ENCODE measurements at places on chromosomes 13 and 19.
A peak's percentile ranks its signal among the peaks of the same experiment; 100 is the strongest.

DNA sequence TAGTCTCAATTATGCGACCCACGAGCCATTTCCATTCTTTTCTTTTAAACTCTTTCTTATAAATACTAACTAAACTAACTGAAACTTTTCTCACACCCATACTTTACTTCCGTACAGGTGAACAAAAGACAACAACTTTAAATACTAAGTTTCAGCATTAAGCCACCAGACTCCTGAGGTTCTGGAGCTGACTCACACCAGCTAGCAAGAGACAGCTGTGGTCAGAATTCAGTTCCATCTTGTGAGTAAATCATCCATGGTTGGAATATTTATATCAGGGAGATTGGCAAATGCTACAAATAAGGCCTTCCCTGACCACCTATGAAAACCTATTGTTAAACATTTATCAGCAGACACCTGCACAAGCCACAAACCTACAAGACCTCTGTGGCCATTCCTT lies 897.0 kb downstream of the EFNB2 start:
- no peak for DNase-seq

DNA sequence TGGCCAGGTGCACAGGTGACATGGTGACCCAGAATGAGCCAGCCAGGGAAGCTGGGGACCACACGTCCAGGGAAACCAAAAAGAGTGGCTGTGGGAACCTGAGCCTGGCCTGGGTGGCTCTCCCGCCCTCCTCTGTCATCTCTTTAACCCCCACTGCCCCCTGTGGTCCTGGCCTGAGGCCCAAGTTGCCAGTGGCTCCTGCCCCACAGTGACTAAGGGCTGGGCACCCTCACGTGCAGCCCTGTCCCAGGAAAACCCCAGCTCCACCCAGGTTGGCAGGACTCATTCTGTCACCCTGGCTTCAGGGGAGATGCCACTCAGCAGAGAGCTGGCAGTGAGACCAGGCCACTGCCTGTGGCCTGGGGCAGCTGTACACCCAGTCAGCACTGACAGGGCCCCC lies 30.6 kb upstream of the ISYNA1 start:
- DNase-seq = no peak

DNA sequence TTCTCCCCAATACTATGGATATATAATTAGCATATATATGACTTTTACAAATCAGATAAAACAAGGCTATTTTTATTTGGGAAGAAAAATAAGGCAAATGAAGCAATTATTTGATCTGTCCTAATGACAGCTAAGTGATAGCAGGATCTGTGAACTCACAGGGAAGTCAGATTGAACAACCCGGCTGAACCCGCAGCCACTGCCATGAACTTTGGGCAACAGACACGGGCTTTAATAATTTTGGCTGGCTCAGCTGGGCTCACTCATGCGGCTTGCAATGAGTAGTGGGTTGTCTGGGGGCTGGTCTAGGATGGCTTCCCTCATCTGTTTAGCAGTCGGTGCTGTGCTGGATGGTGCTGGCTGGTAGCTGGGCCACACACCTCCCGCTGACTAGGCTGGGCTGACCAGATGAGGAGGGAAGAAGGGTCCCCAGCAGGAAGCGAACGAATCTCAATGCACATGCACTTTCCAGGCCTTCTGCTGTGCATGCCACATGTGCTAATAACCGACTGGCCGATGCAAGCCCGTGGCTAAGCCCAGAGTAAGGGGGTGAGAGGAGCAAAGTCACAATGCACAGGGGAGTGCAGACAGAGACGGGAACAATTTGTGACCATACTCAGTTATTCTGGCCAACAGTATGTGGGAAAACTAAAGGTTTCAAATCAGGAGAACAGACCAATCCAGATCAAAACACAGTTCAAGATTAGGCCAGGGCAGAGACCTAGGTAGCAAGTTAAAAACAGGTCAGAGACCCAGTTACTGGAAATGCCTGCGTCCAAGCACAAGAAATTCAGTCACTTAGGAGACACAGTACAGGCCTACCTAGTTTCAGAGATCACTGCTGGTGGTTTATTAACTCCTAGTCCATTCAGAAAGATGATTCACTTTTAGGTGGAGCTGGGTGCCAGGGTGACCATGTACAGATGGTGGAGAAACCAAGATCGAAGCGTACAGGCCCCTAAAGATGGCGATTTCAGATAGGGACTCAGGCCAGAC lies 22.3 kb downstream of the CRYL1 start:
- DNase-seq = no peak

DNA sequence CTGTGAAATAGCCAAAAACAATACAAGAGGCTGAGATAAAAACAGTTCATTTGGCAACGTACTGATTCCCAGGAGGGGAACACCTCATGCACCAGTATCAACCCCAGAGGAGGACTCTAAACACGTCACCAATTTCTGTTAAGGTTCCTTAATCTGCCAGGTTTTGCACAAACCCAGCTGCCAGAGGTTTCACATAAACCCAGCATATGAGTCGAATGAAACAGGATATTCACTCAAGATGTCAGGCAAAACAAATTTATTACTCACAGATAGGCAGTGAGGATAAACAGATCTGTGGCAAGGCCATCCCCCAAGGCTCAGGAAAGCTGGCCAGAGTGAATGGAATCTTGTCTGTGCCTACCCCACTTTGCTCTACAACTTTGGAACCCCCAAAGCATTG lies 210.9 kb downstream of the GPC5 start:
- DNase-seq = no peak

DNA sequence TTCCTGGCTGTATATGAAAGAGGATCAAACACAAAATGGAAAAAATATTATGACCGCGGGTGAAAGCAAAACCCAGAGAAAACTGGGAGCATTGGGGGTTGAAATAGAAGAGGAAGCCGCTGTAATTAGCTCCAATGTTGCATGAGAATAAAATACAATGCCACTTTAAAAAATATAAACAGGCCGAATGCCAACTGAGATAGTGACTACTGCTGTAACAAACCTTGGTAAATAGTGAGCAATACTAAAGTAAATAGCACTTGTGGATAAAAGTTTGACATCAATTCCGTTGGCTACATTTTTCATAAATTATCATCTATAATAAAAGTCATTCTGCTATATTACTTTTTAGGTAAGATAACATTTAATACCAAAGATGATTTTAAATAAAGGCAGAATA lies 395.8 kb upstream of the MIR17HG start:
- DNase-seq = no peak

- DNase-seq = no peak
Observed at GRCh38 chr13:42181381-42181953, 90.5 kb upstream of the AKAP11 start.

GRCh38 chr13:76036176-76036575 lies 400.0 kb downstream of the LMO7 start:
- no peak for DNase-seq

- DNase-seq = no peak
Observed at GRCh38 chr19:1469255-1470054, 9.6 kb downstream of the C19orf25 start.

DNA sequence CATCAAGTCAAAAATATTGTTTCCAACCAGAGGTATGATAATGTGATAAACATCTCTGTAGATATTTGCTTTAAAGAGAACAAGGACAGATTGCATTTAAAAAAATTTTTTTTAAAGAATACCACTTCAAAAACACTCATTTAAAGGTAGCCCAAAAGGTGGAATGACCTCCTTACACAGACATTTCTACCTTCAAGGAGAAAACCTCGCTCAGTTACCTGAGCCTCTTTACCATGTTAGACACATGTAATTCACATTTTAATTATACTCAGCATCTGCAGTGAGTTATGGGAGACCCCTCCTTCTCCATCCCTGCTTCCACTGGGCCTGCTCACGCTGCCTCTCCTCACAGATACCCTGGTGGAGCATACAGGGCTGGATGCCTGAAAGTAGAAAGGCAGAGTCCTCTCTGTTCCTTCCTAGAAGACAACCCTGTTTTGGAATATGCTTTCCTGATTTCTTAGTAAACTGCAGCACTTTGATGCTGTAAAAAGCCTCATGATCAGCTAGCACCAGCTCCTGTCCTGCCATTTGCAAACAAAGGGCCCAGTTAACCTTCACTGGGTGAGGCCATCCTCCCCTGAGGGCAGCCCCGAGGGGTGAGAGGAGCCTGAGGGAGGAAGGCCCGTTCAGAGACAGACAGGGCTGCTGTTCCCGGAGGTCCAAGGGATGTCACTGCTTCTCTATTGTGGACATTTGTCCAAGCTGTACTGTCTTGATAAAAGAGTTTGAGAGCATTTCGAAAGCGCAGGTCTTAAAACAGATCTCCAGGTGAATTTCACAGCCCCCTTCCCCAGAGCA lies 117.8 kb downstream of the IRS2 start:
- DNase-seq = no peak

- no peak for DNase-seq
Observed at GRCh38 chr13:75123428-75123827, 358.5 kb downstream of the TBC1D4 start.

DNA sequence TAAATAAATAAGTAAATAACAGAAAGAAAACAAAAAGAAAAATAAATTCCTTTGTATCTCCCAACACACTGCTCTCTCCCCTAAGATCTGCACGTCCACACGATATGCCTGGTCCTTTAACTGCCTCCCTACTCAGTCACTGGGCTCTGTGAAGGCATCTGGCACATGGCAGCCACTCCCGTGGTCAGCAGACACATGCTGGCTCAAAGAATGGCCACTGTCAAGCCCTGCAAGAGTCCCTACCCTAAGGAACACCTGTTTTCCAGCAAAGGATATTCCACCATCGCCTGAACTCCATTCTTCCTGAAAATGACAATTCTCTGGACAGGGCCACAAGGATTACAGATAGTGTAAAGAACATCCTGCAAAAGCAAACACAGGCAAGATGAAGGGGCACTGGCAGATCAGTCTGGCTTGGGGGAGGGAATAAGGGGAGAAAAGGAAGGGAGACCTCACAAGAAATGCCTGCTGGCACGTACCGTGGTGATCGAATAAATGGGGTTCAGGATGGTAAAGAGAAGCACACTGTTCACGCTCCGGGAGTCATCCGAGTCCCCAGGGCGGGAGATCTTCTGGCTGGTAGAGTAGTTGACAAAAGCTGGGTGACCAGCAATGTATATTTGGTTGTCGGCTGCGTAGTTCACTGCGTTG lies 4.3 kb downstream of the HNRNPL start:
- DNase-seq = peak; percentile 10

GRCh38 chr13:50596776-50597203 lies 246.7 kb downstream of the DLEU7 start:
- DNase-seq = no peak

DNA sequence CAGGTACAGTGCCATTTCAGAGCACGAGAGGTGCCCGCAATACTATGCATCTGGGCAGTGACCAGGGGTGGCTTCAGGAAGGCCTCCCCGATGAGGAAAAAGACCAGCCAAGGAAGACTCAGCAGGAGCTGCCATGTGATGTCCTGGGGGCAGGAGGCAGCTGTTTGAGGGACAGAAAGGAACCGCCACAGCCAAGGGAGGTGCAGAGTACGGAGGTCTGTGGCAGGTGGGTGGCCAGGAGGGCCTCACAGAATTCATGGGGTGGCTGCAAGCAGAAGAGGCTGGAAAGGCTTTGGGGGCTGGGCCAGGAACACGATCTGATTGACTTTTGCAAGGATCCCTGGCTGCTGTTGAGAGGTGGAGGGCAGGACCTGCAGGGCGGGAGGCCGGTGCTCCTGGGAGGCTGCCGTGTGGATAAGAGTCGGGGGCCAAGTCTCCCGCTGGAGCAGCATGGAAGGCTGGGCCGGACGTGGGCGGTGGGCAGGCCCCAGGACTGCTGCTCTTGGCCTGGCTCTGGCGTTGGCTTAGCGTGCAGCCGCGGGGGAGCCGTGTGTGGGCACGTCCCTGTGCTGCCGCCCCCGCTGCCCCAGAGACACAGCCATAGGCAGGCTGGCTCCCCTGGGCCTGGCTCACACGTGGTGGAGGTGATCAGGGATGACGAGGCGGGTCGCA lies 29.1 kb downstream of the CEBPA start:
- DNase-seq = no peak

DNA sequence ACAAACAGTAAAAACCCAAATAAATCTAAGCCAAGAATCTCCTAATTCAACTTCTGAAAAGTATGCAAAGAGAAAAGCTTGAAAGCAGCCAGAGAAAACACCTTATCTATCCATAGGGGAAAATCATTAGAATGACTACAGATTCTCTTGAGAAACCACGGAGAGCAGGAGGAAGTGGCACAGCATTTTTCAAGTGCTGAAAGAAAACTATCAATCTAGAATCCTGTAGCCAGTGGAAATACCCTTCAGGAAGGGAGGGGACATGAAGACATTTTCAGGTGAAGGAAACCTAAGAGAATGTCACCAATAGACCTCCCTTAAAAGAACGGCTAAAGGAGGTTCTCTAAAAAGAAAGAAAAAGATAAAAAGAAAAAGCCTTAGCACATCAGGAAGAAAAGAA lies 66.2 kb upstream of the XPO4 start:
- DNase-seq = no peak

DNA sequence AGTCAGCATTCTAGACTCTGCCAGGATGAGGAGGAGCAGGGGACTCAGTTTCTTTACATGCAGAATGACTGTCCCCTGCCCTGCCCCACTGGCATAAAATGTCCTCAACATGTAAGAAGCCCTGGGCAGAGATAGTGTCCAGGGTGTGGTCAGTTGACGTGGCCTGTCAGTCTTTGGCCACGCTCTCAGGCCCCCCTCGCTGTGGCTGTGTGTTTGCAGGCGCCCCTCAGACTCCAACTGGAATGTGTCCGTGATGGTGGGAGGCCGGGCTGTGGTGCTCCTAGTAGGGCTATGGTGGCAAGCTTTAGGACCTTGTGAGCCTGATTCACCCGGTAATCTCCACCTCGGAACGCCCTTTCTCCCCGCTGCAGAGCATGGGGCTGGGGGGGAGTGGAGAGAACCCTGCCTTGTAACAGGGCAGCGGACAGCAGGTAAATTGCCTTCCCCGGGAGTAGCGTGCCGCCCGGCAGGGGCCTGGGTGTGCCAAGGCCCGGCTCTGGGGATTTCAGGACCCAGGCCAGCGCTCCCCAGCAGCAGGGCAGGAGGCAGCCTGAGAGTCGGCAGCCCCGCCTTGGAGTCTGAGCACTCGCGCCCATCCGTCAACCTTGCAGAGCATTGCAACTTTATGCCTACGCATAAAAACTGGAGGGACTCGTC lies 62.3 kb downstream of the CHST8 start:
- peak; percentile 85 for DNase-seq

DNA sequence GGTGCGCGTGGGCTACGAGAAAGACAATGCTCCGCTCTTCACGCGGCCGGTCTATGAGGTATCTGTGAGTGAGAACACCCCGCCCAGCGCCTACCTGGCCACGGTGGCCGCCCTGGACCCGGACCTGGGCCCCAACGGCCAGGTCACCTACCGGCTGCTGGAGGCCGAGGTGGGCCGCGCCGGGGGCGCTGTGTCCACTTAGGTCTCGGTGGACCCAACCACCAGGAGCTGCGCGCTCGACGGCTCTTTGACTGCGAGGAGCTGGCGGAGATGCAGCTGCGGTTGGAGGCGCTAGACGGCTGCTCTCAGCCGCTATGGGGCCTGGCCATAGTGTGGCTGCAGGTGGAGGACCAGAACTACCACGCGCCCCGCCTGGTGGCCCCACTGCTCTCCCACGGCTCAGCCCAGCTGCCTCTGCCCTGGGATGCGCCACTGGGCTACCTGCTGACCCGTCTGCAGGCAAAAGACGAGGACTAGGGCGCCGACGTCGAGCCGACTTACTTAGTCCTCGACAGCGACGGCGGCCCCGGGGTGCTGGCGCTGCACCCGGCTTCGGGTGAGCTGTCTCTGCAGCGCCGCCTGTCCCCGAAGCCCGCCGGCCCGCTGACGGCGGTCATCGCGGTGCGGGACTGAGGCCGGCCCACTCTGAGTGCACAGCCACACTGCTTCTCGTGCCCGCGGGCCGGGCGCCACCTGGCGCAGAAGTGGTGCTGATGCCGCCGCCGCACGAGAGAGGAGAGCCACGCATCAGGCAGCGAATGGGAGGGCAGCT lies 173.0 kb downstream of the OLFM4 start:
- peak; percentile 20 for DNase-seq

Measured in pancreas (tissue), 10 donors.